ENCODE measurements at places on chromosomes 11 and 22.

DNA sequence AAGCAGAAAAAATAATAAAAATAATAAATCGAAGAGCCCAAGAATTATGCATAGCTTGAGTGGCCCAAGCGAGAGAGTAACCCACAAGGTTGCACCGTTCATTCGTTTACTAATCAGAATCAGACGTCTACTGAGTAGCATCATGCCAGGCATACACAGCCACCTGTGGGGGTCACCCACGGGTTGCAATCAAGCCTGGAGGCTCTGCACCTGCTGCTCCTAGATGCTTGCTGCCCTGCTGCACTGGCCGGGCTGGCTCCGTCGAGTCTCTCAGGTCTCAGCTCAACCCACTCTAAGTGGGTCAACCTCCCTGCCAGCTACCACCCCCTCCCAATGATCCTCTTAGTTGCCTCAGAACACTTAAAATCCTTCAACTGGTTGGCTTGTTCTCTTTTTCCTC lies 2.0 kb upstream of the TESMIN start:
- no peak for DNase-seq

- no peak for DNase-seq
Measured at GRCh38 chr22:20983081-20983771, 1.1 kb downstream of the LZTR1 start.

GRCh38 chr22:49767355-49768062 lies 60.2 kb downstream of the BRD1 start:
- DNase-seq = no peak

DNA sequence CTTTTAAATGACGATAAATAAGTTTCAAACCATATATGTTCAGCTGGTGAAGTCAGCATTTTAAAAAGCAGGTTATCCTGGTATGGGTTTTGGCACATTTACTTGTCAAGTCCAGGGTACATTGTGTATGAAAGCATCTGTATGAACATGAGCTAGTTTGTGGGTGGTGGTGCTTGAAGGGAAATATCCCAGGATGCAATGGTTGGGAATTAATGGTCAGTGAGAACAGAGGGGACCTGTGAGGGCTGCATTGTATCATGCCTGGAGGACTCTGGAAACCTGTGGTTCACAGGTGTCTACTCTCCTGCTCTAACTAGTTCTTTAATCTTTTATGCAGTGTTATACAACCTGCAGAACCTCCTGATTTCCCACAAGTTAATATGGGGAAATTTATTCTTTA lies 5.8 kb downstream of the DEPDC7 start:
- DNase-seq = no peak

DNA sequence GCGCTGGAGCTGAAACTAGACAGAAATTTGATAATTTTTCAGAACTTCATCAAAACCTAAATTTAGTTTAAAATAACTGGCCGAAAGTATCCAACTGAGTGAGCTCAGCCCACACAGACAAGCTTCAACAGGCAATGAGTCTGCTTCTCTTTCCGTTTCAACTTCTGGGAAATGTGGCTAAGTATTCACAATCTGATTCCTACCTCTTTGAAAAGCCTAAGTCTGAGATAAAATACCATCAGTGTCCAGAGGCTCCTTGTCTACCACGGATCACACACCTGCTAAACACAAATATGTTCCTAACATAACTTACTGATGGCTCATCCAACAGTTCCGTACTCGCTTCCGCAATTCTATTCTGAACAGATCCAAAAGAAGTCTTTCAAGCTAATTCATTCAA lies 8.5 kb downstream of the SIK3 start:
- no peak for DNase-seq

DNA sequence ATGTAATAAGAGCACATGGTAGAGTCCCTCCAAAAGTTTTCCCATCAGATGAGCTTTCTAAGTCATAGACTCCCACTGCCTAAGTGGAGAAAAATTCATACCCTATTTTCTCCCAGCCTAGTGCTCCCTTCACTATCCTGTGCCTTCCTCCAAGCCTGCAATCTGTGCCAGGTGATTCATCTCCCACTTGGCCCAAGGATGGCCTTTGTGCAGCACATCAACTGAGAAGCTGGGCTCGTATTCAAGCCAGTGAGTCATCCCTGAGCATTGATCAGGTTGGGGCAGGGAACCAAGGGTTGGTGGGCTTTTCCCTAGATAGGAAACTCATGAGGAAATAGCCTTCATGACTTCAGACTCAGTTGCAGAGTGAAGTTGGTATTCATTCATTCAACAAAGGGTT lies 64.6 kb downstream of the PANX1 start:
- DNase-seq = no peak

DNA sequence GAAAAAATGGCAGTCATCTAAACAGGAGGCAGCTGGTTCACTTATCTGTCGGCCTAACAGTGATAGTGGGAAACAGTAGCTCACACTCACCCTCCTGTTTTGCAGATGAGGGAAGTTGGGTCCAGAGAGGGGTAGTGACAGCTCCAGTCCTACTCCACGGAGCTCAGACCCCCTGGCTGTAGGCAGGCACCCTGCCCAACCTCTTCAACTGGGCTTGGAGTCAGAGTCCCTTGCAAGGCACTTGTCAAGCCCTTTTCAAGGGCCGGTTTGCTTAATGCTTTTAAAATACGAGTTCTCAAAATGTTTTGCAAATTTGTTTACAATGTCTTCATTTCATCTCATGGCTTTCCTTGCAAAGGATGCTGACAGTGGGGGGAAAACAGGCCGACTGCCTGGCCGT lies 75.1 kb downstream of the BMAL1 start:
- no peak for DNase-seq

All from stimulated activated CD8-positive, alpha-beta memory T cell treated with anti-CD3 and anti-CD28 coated beads, Interleukin-4, amount 100 ng/mL, for 1 hour (primary cell).